ENCODE measurements at places on chromosomes 3 and 15. TPM values are rescaled to one million over a fixed set of nuclear protein-coding genes. Genes with fewer than 3 reads are reported as not detected.
A peak's percentile ranks its signal among the peaks of the same experiment; 100 is the strongest.

DNA sequence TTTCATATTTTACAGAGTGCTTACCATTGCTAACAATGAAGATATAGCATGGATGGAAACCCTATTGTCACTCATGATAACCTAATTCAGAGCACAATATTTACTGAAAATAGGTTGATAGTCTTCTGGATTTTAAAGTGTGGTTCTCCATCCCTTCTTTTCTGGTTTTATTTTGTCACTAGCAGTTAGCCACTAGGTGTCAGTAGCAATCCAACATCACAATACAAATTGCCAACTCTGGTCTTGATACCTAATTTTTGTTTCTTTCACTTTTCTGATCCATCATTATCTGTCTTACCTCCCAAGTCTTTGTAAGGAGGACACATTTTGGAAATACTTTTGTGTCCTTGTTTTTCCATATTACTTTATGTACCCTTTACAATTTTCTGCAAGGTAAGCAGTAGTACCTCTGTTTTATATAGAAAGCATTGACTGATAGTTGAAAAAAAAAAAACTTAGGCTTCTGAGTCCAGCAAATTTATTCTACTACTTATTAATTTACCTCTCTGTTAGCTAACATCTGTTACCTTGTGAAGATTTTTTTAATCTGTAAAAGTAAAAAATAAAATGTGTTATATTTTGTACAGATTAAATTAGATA, 28.3 kb upstream of the CRYBG3 start:
- H3K4me1 ChIP-seq: no peaks in the 10 kb centered on the region
- peak; percentile 73 for DNase-seq
- H3K27ac ChIP-seq: no peak overlapping the region

- peaks cover 9% of the 10 kb centered on the region for H3K4me1 ChIP-seq
- no peak overlapping the region for H3K4me3 ChIP-seq
- peak overlapping the region; percentile 41 for H3K27ac ChIP-seq
- DNase-seq: no peak
Observed at GRCh38 chr3:155785662-155786295, 20.3 kb downstream of the C3orf33 start.

GRCh38 chr3:106184540-106185457, 316.0 kb upstream of the CBLB start:
- no peaks in the 10 kb centered on the region for H3K36me3 ChIP-seq
- H3K27ac ChIP-seq: no peak overlapping the region
- no peaks in the 10 kb centered on the region for H3K4me1 ChIP-seq

- DNase-seq: no peak
- no peak overlapping the region for H3K4me3 ChIP-seq
- H3K36me3 ChIP-seq: no peaks in the 10 kb centered on the region
- H3K27me3 ChIP-seq: no peaks in the 10 kb centered on the region
- H3K27ac ChIP-seq: no peak overlapping the region
Observed at GRCh38 chr3:129445471-129445870, 5.4 kb downstream of the IFT122 start.

Gene MYO5C
- 28.8 TPM for total RNA-seq

Gene PP2D1
- total RNA-seq: not detected

Gene CYFIP1
- 73.9 TPM for total RNA-seq

Gene RAB6B
- total RNA-seq: 3.9 TPM

Gene CYP19A1
- total RNA-seq: not detected

DNA sequence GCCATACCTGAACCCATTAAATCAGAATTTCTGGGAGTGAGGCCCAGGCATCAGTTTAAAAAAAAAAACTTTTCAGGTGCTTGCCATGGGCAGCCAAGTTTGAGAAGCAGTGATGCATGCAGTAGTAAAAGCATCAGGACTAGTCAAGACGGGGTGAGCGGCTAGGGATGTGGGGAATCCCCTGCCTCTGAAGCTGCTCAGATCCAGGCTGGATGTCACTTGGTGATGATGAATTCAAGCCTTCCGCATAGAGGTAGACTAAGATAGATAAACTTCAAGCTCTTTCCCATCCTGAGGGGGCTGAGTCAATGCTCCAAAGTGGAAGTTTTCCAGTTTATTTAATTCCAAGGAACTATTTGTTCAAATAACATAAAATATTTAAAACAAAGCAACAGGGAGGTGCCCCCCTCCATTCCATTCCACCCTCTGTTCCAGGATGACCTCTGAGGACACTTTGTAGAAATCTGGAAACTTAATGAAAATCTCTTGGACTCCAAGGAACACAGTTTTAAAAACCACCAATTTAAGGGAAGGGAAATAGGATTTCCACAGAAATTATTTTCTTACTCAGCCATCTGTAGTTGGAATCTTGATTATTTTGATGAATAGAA, 100.4 kb upstream of the NR2E3 start:
- H3K4me3 ChIP-seq: no peak overlapping the region
- no peaks in the 10 kb centered on the region for H3K4me1 ChIP-seq
- no peaks in the 10 kb centered on the region for H3K27me3 ChIP-seq

- no peak overlapping the region for H3K27ac ChIP-seq
- DNase-seq: peak; percentile 51
- H3K4me3 ChIP-seq: peak overlapping the region; percentile 92
- H3K27me3 ChIP-seq: peaks cover 24% of the 10 kb centered on the region
- H3K4me1 ChIP-seq: peaks cover 36% of the 10 kb centered on the region
- H3K36me3 ChIP-seq: no peaks in the 10 kb centered on the region
Observed at GRCh38 chr15:61227950-61228936, 859 bp downstream of the RORA start.

DNA sequence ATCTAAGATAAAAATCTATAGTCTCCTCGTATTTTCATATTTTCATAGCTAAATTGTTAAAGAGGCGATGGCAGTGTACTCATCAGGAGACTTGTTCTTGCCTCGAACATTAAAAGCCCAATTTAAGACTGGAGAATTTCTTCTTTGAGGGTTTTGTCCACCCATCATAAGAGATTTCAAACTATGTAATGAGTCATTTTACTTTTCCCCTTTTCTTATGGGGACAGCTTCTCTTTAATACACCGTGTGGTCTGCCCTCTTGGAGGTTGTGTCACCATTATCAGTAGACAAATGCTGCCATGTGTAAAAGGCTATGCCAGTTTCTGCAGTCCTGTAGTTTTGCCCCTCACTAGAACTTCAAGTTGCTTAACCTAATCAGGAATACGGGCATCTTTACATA, 16.9 kb downstream of the TGFBR2 start:
- H3K27ac ChIP-seq: no peak overlapping the region
- H3K36me3 ChIP-seq: no peaks in the 10 kb centered on the region
- H3K27me3 ChIP-seq: no peaks in the 10 kb centered on the region
- H3K4me1 ChIP-seq: peaks cover 23% of the 10 kb centered on the region
- DNase-seq: no peak

DNA sequence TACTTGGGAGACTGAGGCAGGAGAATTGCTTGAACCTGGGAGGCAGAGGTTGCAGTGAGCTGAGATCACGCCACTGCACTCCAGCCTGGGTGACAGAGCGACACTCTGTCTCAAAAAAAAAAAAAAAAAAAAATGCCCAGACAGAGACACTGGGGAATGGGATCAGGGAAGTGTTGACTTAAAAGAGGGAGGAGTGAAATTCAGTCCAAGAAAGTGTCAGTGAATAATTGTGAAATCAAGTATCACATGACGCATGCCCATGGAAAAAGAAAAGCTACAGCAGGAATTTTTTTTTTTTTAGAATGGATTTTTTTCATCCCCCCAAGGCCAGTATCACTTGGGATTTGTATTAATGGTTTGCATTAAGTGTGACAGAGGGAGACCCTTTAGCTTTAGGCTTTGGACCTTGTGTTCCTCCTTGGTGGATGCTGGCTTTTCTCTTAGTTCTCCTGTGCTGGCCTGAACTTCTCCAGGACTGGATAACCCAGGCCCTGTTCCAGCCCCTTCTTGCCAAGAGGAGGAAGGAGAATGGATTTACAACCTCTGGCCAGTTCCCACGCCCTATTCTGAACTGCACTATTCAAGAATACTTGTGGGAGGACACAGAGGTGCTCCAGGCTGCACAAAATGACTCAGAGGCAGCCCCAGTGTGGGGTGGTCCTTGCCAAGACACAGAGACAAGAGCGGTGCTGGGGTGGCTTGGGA, 36.7 kb upstream of the ZNF774 start:
- H3K27ac ChIP-seq: no peak overlapping the region
- DNase-seq: no peak
- no peaks in the 10 kb centered on the region for H3K27me3 ChIP-seq
- no peak overlapping the region for H3K4me3 ChIP-seq
- H3K36me3 ChIP-seq: no peaks in the 10 kb centered on the region

- DNase-seq: no peak
- no peak overlapping the region for H3K4me3 ChIP-seq
- H3K27me3 ChIP-seq: no peaks in the 10 kb centered on the region
- H3K4me1 ChIP-seq: peaks cover 7% of the 10 kb centered on the region
- no peaks in the 10 kb centered on the region for H3K36me3 ChIP-seq
- H3K27ac ChIP-seq: no peak overlapping the region
Observed at GRCh38 chr15:79008659-79009058, 63.8 kb upstream of the CTSH start.

GRCh38 chr3:109903100-109903499, 565.8 kb upstream of the DPPA4 start:
- no peaks in the 10 kb centered on the region for H3K36me3 ChIP-seq
- peak; percentile 23 for DNase-seq
- H3K27me3 ChIP-seq: no peaks in the 10 kb centered on the region
- no peaks in the 10 kb centered on the region for H3K4me1 ChIP-seq
- no peak overlapping the region for H3K27ac ChIP-seq

Gene UCN2
- 0.17 TPM for total RNA-seq

GRCh38 chr3:122469659-122470058, 45.1 kb downstream of the KPNA1 start:
- H3K27me3 ChIP-seq: no peaks in the 10 kb centered on the region
- peaks cover 4% of the 10 kb centered on the region for H3K36me3 ChIP-seq
- DNase-seq: no peak
- peak overlapping the region; percentile 66 for H3K27ac ChIP-seq
- peak overlapping the region; percentile 33 for H3K4me3 ChIP-seq
- peaks cover 52% of the 10 kb centered on the region for H3K4me1 ChIP-seq

DNA sequence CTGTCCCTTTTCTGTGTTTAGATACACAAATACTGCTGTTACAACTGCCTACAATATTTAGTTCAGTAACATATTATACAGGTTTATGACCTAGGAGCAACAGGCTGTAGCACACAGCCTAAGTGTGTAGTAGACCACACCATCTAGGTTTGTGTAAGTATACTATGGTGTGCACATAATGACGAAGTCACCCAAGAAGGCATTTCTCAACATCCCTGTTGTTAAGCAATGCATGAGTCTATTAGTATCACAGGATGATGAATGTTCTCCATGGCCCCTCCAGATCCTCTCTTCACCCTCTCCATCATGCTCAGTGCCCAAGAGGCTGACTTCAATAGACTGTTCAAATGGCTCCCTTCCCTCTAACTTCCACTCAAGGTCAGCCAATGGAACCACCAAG, 14.6 kb upstream of the SEC62 start:
- no peaks in the 10 kb centered on the region for H3K36me3 ChIP-seq
- no peak overlapping the region for H3K27ac ChIP-seq
- DNase-seq: no peak

GRCh38 chr3:48694610-48695392, 9.1 kb upstream of the NCKIPSD start:
- H3K4me1 ChIP-seq: peaks cover 16% of the 10 kb centered on the region
- peak overlapping the region; percentile 85 for H3K27ac ChIP-seq
- peak overlapping the region; percentile 30 for H3K4me3 ChIP-seq
- peaks cover 56% of the 10 kb centered on the region for H3K36me3 ChIP-seq

DNA sequence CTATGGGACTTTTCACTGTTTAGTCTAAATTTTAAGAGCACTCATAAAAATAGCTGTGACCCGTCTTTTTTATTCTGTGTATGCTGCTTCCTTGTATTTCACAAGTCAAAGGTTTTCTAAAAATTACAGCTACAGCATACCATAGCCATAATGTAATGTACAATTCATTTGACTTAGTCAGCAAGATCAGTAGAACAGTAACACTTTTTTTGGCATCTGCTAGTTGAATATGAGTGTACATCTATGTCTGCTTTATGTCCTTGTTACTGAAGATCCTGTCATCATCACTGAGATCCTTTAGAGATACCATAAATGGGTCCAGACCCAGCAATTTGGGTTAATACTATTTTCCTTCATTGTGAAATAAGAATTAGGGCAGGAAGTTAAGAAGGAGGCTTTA, 42.2 kb downstream of the CMSS1 start:
- peaks cover 9% of the 10 kb centered on the region for H3K4me1 ChIP-seq
- H3K27ac ChIP-seq: no peak overlapping the region
- DNase-seq: no peak
- no peaks in the 10 kb centered on the region for H3K36me3 ChIP-seq

Gene CADM2
- 13.3 TPM for total RNA-seq

Gene SYNPR
- 2.6 TPM for total RNA-seq

GRCh38 chr3:141150081-141150830, 81.4 kb upstream of the PXYLP1 start:
- H3K36me3 ChIP-seq: no peaks in the 10 kb centered on the region
- H3K27ac ChIP-seq: no peak overlapping the region
- H3K4me3 ChIP-seq: no peak overlapping the region
- DNase-seq: peak; percentile 28
